ENCODE measurements at places on chromosomes 5 and 9. TPM values are rescaled to one million over a fixed set of nuclear protein-coding genes. Genes with fewer than 3 reads are reported as not detected.

The SPINK6 gene
- polyA plus RNA-seq = not detected

The C9 gene
- not detected for polyA plus RNA-seq

The DMGDH gene
- polyA plus RNA-seq = 1.9 TPM

The FOXD4 gene
- polyA plus RNA-seq = not detected

The BTNL3 gene
- not detected for polyA plus RNA-seq

The MRRF gene
- polyA plus RNA-seq = 20.4 TPM
